A375 (cell line): ENCODE measurements at places on chromosomes 1 and 21. TPM values are rescaled to one million over a fixed set of nuclear protein-coding genes. Genes with fewer than 3 reads are reported as not detected.

The STYXL2 gene
- total RNA-seq: 0.08 TPM in 1 of 2 replicates, not detected in the other

The CD1E gene
- not detected in 2 replicates for total RNA-seq

The F5 gene
- not detected in 2 replicates for total RNA-seq

The NT5C1A gene
- 0.34 and 1.2 TPM in 2 replicates for total RNA-seq

The PCBP3 gene
- total RNA-seq: 1.1 TPM in 1 of 2 replicates, not detected in the other

The DDX20 gene
- 26.7 and 31.0 TPM in 2 replicates for total RNA-seq

The FAM72A gene
- 17.9 and 21.3 TPM in 2 replicates for total RNA-seq

The FMO1 gene
- not detected in 2 replicates for total RNA-seq

The TIE1 gene
- total RNA-seq: 4.5 and 6.1 TPM in 2 replicates

The TCHHL1 gene
- not detected in 2 replicates for total RNA-seq

The LCE1C gene
- not detected in 2 replicates for total RNA-seq

The PIGV gene
- 9.1 and 10.8 TPM in 2 replicates for total RNA-seq

The CAMK1G gene
- not detected in 2 replicates for total RNA-seq

The ALG14 gene
- 2.6 and 5.4 TPM in 2 replicates for total RNA-seq

The PROK1 gene
- not detected in 2 replicates for total RNA-seq

The TRNP1 gene
- 49.2 and 52.2 TPM in 2 replicates for total RNA-seq

The LHX4 gene
- total RNA-seq: 4.0 and 4.4 TPM in 2 replicates

The B3GALT5 gene
- total RNA-seq: 0.79 and 0.90 TPM in 2 replicates

The UBASH3A gene
- not detected in 2 replicates for total RNA-seq

The ZSCAN20 gene
- total RNA-seq: 2.9 and 3.6 TPM in 2 replicates

The RGL1 gene
- total RNA-seq: 4.8 and 5.4 TPM in 2 replicates

The S100A3 gene
- 13.9 and 14.8 TPM in 2 replicates for total RNA-seq

The CGN gene
- total RNA-seq: 0.88 and 1.0 TPM in 2 replicates

The CYP4B1 gene
- total RNA-seq: not detected in 2 replicates
